Stimulated activated naive CD4-positive, alpha-beta T cell (primary cell): ENCODE measurements at places on chromosomes 2 and 18.

GRCh38 chr18:50388988-50389387 lies 14.1 kb downstream of the SKA1 start:
- no peak for DNase-seq

- no peak for DNase-seq
Observed at GRCh38 chr2:14297340-14297739, 335.2 kb upstream of the LRATD1 start.

- DNase-seq = no peak
Observed at GRCh38 chr2:236169741-236170589, 1.8 kb upstream of the GBX2 start.

GRCh38 chr18:34956663-34957062 lies 84.5 kb upstream of the MAPRE2 start:
- no peak for DNase-seq

DNA sequence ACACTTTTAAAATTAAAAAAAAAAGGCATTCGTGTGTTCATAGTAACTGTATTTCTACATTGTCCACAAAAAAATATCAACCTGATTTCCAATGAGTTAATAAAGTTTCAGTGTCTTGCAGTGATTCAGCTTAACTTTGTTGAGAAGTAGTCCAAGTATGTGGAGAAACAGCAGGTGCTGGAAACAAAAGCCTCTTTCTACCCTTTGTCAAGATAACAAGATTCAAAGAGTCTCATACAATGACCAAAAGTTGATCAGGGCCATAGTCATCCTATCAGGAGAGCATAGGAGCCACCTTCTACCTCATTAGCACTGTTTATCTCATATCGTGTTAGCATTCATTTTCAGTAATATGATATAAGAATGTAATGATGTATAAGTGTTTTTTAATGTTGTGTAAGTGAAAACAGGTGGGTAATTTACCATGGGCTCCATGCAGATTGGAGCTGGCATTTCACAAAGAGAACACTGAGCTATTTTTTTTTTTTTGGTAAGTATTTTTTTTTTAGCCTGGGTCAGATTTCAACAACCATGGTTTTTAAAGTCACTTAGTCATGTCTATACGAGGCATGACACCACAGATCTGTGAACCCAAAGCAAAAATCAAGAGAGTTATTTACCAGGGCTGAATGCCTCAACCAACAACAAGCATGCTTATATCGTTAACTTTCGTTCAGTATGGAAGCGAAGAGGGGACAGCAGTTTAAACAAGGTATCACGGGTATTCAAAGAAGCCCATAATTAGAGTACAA lies 165.0 kb upstream of the ZNF521 start:
- DNase-seq = no peak

- DNase-seq = no peak
Observed at GRCh38 chr2:123928358-123928757, 96.7 kb upstream of the CNTNAP5 start.

- no peak for DNase-seq
Observed at GRCh38 chr18:3418083-3418482, 31.9 kb upstream of the TGIF1 start.

- no peak for DNase-seq
Observed at GRCh38 chr2:117875786-117876185, 61.3 kb downstream of the DDX18 start.

DNA sequence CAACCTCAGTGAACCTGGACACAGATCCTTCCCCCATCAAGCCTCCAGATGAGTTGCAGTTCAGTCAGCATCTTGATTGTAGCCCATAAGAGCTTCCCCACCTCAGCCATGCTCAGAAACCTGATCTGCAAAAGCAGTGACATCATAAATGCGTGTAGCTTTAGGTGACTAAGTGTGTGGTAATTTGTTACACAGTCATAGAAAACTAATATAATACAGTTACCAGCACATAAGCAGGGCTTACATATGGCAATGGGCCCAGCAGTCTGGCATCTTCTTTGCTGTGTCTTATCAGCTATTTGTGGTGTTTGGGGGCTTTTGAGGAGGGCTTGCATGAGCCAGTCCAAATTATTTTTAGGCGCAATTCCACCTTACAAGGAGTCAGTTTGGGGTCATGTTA lies 807.0 kb downstream of the SLC4A3 start:
- no peak for DNase-seq

DNA sequence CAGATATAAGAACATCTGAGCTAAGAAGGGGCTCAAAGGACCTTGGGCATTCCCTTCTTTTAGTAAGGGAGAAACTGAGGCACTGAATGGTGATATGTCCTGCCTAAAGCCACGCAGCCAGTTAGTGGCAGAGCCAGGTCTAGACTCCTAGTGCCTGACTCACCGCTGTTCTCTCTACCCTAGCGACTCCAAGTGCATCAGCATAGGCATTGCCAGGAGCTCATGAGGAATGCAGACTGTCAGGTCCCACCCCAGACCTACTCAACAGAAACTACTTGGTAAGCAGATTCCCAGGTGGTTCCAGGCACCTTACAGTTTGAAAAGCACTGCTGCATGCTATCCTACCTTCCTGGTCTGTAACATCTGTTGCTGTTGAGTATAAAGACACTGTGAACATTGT lies 158.9 kb downstream of the MSH2 start:
- no peak for DNase-seq
